NCI-H2081 (cell line): ENCODE measurements at places on chromosomes 7 and 10.

- no peak for DNase-seq
Measured at GRCh38 chr10:6053816-6054631, 8.1 kb downstream of the IL2RA start.

GRCh38 chr7:92295391-92295790, 49.6 kb downstream of the ANKIB1 start:
- DNase-seq, result no peak

- no peak for DNase-seq
Measured at GRCh38 chr7:87543623-87544022, 57.1 kb downstream of the ABCB1 start.

DNA sequence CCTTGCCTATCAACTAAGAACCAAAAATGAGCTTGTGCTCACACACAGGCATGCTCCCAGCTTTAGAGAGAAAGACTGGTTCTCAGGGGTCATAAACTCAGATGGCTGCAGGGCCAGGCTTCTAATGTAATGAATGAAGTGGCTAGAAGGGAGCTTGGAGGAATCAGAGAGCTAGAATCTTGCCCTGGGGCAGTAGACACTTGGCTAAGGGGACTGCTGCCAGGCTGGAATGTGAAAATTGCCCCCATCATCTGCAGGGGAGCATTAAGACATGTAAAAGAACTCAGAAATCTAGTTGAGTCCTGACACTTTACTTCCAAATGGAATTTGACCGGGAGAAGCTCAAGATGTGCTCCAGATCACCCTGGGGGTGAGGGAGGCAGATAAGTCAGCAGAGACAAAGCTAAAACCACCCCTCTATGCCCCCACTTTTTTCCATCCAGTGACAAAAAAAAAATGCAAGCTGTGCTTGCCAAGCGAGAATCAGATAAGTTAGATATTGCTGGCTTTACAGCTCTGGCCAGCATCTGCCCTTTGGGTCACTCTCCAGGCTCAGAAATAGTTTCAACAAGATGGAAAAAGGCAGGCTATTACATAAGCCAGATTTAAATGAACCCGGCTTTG, 2.3 kb upstream of the SLC16A9 start:
- DNase-seq, result no peak

GRCh38 chr7:12297283-12298108, 86.4 kb downstream of the TMEM106B start:
- DNase-seq, result no peak

GRCh38 chr10:3623746-3624145, 161.3 kb downstream of the KLF6 start:
- DNase-seq, result no peak

GRCh38 chr7:47500103-47500563, 81.8 kb downstream of the TNS3 start:
- DNase-seq, result no peak

DNA sequence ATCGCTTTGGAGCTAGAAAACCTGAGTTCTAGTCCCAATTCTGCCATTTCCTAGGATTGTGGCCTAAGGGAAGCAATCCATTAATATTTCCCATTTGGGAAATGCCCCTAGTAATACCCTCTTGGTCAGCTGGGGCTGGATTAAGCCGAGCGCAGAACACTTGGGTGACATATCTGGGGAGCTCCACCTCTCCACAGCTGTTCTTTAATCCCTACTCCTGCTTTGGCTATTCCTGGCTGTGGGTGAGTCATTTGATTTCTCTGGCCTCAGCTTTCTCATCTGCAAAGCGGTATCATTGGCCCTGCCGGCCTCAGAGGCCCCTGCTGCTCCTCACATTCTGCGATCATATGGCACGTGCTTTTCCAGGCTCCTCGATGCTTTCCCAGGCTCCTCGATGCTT, 108.3 kb downstream of the BUB3 start:
- DNase-seq, result no peak

GRCh38 chr7:56079450-56080185, 13.1 kb downstream of the PHKG1 start:
- DNase-seq, result peak; percentile 92

DNA sequence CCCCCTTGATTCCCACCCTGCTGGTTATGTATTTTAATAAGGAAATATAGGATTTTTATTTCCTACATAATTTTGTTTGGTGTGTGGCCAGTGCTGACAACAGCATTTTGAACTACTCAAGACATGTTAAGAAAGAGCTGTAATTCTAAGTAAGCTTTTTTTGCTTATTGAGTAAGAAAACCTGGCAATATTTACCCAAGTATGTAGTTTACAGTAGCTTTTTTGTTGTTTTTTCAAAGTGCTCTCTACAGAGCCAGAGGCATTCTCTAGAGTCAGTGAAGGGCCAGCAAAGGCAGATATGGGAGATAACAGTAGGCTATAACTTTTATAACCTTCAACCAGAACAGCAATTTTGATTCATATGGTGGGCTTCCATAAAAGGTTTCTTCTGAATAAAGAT, 63.2 kb upstream of the TMEM168 start:
- no peak for DNase-seq

GRCh38 chr7:52708846-52709245, 326.6 kb upstream of the POM121L12 start:
- no peak for DNase-seq

DNA sequence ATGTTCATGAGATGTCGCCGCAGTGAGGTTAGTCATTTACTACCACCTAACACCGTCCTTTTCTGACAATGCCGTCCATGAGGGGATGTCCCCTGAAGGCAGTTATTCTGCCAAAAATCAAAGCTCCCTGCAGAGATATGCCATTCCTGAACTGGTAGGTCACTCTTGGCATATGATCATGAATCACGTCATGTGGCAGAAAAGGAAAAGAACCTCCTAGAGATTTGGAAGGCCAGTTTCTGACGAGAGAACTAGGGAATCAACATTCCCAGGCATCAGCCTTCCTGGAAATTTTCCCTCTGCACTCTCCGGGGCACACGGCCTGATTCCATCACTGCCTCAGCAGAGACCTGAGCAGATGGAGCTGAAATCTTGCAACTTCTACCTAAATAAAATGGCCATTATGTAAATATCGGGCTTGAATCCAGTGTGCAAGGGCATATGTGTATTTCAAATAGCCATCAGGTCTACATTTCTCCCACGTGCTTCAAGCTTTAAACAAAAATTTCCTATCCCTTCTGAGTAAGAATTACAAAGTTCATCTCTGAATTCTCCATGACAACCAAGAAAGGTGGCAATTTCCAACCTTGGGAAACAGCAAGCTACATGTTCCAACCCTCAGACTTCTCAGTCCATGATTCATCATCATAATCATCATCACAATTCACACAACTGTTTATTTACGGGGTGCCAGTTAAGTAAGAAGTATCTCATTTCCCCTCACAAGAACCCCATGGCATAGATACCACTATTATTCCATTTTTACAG, 46.5 kb downstream of the AMPH start:
- no peak for DNase-seq

DNA sequence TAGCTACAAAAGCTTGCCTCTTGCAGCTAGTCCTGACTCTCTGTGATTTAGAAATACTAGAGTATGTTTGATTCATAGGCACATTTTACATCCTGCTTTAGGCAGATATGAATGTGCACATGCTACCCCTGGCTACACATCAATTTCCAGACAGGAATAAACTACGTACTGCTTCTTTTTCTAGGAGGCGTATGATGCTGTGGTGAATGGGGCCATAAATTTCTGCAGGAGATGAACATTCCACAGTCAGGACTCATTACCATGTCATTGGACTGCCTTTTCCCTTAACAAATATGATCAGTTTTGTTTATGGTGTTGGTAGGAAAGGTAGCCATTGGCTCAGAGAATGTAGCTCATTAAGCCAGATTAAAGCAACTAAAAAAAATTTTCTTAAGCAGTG, 50.1 kb upstream of the IFRD1 start:
- no peak for DNase-seq

DNA sequence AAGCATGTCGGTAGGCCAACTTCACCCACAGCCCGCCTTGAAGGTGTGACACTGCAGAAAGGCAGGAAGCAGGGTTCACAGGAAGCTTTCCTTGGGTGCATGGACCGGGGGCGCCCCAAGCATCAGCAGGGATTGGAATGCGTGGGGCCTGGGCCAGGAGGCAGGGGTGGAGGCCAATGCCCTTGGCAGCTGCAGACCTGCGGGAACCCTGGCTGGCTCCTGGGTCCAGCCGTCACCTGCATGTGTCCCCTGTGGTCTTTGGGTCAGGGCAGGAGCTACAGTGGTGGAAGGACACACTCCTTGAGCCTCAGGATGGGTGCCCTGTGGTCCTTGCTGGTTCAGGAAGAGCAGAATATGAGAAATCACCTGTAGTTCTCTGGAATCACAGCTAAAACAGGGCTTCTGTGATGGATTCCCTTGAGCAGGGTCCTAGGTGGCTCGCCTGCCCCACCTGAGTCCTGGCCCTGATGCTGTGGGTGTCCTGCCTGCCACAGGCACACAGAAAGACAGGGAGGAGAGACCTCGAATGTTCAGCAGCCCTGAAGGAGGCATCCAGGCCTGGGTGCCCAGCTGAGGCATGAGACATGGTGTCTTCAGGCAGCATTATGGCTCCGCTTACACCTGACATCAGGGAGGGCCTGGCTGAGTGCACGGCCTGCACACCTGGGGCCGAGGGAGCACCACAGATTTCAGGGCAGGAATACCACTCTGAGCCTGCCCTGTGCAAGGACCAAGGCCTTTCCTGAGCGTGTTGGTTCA, 15.1 kb downstream of the ANTXRL start:
- no peak for DNase-seq

- no peak for DNase-seq
Measured at GRCh38 chr7:108099713-108100112, 30.4 kb downstream of the LAMB4 start.

DNA sequence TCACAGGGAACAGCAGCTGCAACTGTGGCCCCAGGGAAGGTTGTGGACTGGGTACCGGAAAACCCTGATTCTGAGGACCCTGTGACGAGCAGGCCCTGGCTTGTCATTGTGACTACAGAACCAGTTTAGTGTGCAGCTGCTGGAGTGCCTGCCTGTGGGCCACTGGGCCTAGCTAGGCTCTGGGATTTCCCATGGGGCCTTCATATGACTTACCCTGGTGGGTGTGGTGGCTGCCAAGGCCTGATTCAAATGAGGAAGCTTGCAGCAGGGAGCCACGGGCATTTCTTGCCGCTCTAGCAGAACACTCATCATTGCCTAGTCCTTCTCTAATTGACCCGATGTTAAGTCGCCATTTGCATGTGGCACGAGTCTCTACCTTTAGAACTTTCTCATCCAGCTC, 14.7 kb upstream of the CAMK2G start:
- DNase-seq, result no peak

DNA sequence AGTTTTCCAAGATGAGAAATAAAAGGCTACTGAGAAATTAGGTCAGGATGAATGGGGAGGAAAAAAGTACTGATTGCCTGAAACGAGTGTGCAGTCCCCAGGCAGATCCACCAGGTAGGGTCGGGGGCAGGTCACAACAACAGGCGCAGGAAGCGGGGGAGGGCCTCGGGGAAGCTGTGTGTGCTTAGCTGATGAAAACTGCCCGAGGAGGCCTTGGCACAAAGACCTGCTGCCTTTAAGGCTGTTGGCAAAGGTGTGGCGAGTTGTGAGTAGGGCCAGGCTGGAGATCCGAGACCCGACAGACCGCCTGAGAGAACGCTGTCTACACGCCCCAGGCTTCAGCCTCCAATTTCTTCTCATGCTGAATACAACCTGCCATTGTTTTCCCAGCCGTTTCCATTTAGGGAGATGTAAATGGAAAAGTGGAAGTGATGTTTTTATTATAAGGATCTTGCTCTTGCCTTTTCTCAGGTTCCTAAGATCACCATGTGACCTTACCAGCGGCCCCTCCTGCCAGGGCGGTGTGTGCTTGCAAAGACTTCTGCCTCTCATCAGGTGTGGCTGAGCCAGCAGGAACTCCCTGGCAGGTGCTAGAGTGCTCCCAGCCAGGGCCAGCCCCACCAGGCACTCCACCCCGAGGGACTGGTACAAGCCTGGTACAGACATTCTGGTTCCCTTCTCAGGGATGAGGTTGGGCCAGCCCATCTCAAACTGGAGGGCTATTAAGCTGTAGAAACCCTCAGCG, 60.8 kb downstream of the DLG5 start:
- DNase-seq, result peak; percentile 88

- no peak for DNase-seq
Measured at GRCh38 chr10:131113165-131113564, 198.4 kb downstream of the TCERG1L start.

- no peak for DNase-seq
Measured at GRCh38 chr10:132855889-132856288, 69.9 kb upstream of the NKX6-2 start.

GRCh38 chr7:45021604-45022296, 21.7 kb downstream of the CCM2 start:
- DNase-seq, result no peak

- no peak for DNase-seq
Measured at GRCh38 chr7:121931149-121931902, 58.4 kb downstream of the PTPRZ1 start.
